ENCODE measurements at places on chromosomes 3 and 15. TPM values are rescaled to one million over a fixed set of nuclear protein-coding genes. Genes with fewer than 3 reads are reported as not detected.

DNA sequence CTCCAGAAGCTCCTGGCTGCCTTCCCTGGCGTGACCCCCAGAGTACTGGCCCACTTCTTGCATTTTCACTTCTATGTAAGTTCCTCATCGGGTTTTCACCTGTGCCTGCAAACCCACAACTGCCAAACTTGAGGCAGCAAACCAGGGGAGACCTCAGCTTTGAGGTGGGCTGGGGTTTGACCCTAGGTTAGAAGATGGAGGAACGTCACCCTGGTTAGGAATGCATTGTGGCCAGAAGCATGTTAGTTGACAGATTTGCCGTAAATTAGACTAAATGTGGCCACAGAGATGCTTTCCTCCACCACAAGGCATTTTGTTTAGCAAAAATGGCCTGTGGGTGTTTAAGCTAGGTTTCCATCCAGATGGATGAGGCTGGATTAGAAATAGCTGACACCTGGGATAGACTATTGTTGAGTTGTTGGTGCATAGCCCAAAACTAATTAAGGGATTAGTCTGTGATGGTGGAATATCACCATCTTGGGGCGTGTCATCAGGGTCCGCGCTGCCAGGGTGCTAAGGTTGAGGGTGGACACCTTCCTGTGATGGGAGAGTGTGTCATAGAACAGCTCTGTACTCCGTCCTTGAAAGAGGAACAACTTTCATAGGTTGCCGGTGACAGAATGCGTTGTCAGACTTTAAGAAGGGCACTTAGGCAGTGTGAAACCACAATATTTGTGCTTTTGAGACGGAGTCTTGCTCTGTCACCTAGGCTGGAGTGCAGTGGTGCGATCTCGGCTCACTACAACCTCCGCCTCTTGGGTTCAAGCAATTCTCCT, 3.6 kb downstream of the NISCH start:
- no peak for DNase-seq

DNA sequence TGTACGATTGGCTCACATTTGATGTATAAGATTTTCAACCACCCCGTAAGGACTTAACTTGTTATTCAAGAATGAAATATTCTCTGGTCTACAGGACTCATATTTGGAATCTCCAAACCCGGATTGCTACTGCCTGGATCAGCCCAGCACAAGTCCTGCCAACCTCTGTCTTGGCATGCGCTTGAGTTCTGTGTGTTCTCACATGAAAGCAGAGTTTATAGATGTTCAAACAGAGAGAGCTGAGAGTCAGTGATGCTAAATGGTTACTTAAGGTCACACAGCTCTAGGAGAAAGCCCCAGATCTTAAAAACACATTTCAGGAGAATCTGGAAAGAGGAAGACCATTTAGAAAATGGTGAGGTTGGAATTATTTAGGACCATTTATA, 268.0 kb upstream of the TBL1XR1 start:
- peak; percentile 72 for DNase-seq

DNA sequence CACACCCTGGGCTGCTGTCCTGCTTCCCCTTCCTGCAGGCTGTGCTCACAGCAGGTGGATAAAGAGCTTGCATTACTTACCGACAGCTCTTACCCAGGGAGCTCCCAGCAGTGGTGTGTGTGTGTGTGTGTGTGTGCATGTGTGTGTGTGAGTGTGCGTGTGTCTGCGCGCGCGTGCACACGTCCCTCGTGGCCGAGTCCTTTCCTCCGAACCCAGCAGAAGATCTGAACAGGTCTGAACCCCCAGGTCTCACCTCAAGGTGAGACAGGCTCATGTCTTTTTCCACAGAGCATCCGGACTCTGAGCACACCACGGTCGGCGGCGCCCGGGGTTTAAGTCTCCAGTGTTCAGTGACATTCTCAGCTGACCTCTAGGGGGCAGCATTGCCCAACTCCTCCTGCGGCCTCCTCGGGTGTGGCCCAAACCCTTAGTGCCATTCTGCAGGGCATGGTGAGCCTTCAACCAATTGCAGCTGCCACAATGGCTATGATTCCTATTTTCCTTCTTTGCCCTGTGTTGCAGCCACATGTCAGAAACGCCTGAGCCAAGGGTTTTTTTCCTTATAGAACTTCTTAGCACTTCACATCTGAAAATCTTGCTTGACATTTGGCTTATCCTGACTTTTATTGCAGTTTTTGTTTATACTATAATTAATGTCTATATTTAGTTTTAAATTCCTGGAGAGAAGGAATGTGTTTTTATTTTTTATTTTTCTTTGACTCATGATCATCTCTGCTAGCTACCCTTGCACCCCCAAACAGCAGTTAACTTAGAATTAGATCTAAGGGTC, 64.1 kb upstream of the KLHL25 start:
- DNase-seq: peak; percentile 73

DNA sequence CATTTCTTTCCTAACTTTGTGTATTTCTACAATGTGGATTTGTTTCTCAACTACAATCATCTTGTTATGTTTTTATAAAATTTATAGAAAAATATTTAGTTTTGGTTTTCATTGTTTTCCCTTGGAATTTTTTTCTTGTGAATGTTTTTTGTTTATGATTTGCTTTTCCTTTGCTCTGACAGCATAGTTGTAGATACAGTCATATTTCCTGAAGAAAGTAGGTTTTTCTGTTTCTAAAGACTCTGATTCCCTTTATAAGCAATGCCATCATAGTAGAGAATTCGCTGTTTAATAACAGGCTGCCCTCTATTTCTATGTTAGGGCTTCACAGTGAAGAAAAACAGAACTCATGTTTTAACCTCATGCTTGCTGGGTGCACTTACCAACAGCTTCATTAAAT, 482.3 kb downstream of the ZBBX start:
- DNase-seq: no peak

DNA sequence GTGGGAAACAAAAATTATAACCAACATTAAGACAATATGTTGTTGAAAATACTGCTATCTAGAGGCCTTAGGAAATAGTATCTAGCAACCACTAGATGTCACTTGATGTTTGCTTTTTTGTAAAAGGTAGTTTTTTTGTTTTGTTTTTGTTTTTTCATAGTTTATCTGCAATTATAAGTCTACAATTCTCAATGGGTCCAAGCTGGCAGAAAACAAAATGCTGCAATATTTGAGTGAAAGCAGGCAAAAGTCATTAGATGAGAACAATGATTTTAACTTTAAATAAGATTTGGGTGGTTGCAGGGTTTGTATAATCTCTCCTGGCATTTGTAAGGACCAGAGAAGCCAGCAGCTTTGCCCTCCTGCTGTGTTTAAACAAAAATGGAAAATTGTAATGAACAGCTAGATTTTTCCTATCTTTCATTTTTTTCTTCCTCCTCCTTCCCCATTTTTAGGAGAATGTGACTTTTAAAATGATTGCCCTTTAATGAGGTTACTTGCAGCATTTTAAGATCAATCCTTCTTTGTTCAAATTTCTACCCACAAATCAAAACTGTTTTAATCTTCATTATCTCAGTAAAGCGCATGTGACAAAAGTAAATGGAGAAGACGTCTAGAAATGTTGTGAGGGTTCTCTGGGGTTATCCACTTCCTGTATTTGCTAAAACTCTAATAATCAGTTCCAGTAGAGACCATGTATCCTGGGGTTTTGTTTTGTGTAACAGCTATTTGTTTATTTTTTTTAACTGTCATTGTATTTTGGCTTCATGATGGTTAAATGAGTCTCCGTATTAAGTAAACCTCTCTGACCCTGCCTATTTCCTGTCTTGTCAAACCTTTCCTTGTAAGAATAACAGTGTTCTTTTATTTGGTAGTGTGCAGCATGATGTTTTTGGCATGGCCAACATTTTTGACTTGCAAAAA, 27.3 kb downstream of the DUT start:
- no peak for DNase-seq

DNA sequence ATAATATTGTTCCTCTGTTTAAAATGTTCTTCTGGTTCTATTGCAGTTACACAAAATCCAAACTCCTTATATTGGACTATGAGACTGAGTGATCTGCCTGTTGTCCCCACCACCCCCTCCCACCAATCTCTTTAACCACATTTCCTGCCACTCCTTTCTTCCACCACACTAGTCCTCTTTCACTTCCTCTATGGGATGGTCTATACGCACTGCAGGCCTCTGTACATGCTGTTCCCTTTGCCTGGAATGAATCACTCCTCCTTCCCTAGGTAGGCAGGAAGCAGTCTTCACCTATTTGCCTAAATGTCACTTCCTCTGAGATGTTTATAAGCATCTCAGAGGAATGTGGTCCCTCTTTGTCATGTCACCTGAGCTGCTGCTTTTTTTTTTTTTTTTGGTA, 4.0 kb downstream of the MAP2K1 start:
- DNase-seq: no peak

DNA sequence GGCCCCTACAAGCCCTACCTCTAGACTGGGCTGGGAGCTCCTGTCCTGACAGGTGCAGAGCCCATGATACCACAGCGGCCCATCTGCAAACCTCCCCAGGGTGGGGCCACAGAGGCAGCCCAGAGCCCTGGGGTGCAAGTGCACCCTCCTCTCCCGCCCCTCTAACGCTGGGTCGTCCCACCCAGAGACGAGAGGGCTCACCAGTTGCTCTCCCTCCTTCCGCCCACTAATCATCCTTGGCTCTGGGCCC, 742 bp downstream of the TNK2 start:
- no peak for DNase-seq

- no peak for DNase-seq
Measured at GRCh38 chr3:52262447-52262846, 16.0 kb downstream of the WDR82 start.

GRCh38 chr3:50260027-50260941, 8.7 kb upstream of the SEMA3B start:
- peak; percentile 98 for DNase-seq

GRCh38 chr15:47439146-47440111, 277.9 kb upstream of the SEMA6D start:
- no peak for DNase-seq

DNA sequence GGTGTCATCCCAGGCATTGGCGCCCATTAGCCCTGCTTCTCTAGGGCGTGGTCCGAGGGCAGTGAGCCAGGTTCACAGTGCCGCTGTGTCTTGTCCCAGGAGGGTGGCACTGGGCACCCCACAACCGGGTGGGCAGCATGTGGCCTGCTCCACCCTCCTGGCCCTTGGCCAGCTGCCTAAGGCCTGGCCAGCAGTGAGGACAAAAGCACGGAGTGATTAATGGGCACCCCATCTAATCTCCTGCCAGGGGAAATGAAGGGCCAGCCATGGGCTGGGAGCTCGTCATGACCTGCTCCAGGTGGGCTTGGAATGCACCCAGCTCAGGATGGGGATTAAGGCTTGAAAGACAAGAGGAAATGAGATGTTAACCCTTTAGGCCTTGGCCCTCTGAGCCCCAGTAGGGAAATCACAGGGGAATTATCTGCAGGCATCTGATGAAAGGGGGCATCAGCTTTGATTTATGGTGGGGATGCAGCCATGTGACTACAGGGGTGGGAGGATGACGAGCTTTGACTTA, 5.2 kb downstream of the THSD4 start:
- no peak for DNase-seq

- DNase-seq: no peak
Measured at GRCh38 chr3:54940971-54941370, 13.1 kb upstream of the LRTM1 start.

DNA sequence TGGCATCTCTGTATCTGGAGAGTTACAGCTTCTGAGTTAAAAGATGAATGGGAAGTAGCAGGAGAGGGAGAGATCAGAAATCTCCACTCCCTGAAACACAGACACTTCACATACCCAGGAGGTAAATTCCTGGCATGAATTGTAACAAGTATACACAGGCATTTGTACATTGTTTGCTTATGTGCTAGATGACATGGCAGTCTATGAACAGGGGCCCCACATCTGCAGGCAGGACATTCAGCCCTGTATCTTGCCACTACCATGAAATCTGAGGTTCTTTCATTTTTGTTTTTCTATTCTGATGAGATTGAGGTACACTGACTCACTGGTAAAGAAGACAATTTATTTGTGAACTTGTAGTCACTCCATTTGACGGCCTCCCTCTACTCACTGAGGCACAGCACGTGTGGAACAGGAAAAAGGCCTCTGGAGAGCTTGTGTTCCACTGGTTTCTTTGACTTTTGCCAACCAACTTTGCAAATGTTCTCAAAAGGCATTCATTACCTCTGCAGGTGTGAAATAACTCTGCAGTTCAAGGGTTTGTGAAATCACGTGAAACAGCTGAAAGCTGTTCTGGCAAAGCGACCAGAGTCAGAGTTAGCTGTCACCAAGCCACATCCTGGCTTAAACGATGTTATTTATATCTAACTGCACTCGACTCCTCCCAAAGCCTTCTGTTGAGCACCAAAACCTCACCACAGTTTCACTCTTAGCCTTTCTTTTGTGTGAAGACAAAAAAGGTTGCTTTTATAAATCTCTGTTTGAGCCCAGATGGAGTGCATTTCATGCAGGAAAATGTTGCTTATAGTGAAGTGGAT, 401.3 kb upstream of the CFAP20DC start:
- no peak for DNase-seq

GRCh38 chr3:13492048-13492447, 11.9 kb downstream of the HDAC11 start:
- peak; percentile 20 for DNase-seq

- peak; percentile 85 for DNase-seq
Measured at GRCh38 chr3:186930143-186930640, at the start of gene ST6GAL1. ST6GAL1 (plus strand) TSS chr3:186930526; CDS start chr3:187042704, 112,178 bp downstream.

DNA sequence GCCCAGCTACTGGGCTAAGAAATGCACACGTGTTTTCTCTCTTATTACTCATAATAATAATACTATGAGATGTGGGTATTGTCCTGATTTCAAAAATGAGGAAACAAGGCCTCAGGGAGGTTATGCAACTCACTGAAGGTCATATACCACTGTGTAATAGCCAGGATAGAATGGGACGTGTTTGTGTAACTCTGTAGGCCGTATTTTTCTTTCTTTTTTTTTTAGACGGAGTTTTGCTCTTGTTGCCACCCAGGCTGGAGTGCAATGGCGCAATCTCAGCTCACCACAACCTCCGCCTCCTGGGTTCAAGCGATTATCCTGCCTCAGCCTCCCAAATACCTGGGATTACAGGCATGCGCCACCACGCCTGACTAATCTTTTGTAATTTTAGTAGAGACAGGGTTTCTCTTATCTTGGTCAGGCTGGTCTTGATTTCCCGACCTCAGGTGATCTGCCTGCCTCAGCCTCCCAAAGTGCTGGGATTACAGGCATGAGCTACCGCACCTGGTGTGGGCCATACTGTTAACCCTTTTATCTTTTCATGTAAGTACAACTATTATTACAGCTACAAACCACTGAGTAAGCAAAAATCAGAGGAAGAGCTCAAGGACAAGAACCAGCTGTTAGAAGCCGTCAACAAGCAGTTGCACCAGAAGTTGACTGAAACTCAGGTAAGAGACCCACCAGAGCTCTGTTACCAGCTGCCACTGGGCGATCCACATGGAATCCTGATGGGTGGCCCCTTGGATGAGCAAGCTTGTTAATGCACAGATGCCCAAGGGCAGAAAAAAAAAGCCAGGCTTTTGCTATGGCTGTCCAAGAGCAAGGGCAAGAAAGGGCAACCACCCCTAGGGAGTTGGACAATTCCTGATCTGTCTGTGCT, 6.7 kb downstream of the KNSTRN start:
- DNase-seq: peak; percentile 47

The DUOXA1 gene
- total RNA-seq: 0.56 TPM

The ZXDC gene
- total RNA-seq: 16.1 TPM

The CCRL2 gene
- total RNA-seq: 1.1 TPM

The TMEM158 gene
- 0.48 TPM for total RNA-seq

The TPRG1 gene
- 2.7 TPM for total RNA-seq

The CADM2 gene
- total RNA-seq: 1.2 TPM

The GOLGA6L9 gene
- total RNA-seq: 1.0 TPM

The AQP9 gene
- 1.5 TPM for total RNA-seq

All from Right ventricle myocardium superior (tissue), 1 donor.